ENCODE measurements at places on chromosomes 11 and 22.

DNA sequence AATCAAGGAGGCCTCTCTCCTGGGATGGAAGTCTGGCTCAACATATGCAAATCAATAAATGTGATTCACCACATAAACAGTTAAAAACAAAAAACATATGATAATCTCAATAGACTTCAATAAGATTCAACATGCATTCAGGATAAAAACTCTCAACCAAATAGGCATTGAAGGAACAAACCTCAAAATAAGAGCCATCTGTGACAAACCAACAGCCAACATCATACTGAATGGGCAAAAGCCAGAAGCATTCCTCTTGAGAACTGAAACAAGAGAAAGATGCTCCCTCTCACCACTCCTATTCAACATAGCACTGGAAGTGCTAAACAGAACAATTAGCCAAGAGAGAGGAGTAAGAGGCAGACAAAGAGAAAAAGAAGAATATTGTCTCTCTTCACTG is 54.0 kb upstream of the SEZ6L start:
- DNase-seq, result no peak

- no peak for DNase-seq
Observed at GRCh38 chr22:29388759-29389090, 355 bp upstream of the AP1B1 start.

- no peak for DNase-seq
Observed at GRCh38 chr22:26561756-26562417, 28.0 kb downstream of the TPST2 start.

- no peak for DNase-seq
Observed at GRCh38 chr22:19571207-19571795, 47.1 kb upstream of the CLDN5 start.

- DNase-seq, result no peak
Observed at GRCh38 chr11:66287211-66287888, 1.6 kb downstream of the YIF1A start.

DNA sequence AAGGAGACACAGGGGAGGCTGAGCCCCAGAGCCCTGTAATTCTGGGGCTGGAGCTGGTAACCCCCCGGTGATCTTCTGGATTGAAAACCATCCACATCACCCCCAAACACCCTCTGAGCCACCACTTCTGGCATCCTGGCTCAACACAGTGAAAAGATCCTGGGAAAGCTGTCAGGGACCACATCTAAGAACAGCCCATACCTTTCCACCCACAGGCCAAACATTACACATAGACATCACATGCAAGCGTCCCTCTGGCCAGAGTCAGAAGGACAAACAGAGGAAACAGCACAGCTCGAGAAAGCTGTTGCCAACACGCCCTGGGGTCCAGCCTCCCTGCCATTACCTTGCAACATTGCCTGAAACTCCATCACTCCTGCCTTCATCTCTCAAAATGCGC is 469.5 kb downstream of the SOX6 start:
- no peak for DNase-seq

GRCh38 chr11:92838759-92839310 is 130.6 kb upstream of the MTNR1B start:
- no peak for DNase-seq

Measured in stimulated activated CD4-positive, alpha-beta T cell treated with anti-CD3 and anti-CD28 coated beads, Interleukin-4, amount 100 ng/mL, for 4 hours (primary cell).